ENCODE measurements at places on chromosomes 12 and 14. TPM values are rescaled to one million over a fixed set of nuclear protein-coding genes. Genes with fewer than 3 reads are reported as not detected.

GRCh38 chr12:132489078-132489601 is 811 bp upstream of the FBRSL1 start:
- peak; percentile 88 for DNase-seq

GRCh38 chr12:52139579-52140062 is 52.2 kb downstream of the KRT80 start:
- DNase-seq, result peak; percentile 66

DNA sequence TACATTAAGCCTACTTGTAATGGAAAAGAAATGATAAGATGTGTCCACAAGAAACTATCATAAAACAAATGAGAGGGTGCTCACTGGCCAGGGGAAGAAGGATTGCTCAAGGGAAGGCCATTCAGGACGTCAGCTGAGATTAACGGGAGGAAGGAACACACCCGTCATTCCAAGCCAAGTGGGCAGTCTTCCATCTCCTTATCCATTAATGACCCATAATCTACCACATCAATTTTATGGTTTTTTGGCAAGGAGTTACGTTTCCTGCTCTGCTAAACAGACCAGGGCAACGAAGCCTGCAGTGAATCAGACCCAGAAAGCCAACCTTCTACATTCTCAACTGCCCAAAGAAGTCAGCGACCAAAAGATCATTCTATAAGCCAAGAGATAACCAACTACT is 25.1 kb downstream of the PRKAB1 start:
- DNase-seq, result no peak

DNA sequence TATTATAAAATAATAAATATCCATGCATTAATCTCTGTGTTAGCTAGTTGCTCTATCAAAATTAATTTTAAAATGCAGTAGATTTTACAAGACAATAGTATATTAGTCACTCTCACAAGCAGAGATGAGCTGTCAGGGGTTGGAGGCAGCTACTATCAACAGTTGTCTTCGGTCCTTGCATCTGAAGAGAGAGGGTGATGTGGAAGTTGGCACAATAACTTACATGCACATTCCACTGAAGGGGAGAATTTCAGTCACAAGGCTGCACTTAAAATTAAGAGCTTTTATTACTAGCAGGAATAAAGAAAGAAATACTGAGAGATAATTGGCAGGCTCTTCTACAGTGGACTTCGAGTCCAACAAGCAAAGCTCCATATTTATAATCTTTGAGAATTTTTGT is 166.9 kb upstream of the DCN start:
- DNase-seq, result no peak

DNA sequence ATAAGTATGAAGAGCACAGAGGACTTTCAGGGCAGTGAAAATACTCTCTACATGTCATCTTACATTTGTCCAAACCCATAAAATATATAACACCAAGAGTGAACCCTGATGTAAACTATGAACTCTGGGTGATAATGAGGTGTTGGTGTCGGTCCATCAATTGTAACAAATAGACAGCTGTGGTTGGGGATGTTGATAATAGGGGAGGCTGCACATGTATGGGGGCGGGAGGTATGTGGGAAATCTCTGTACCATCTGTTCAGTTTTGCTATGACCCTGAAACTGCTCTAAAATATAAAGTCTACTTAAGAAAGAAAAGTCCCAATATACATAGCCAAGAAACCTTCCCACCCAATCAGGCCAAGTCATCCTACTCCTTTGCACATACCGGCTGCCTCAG is 88.5 kb downstream of the GPR135 start:
- no peak for DNase-seq

DNA sequence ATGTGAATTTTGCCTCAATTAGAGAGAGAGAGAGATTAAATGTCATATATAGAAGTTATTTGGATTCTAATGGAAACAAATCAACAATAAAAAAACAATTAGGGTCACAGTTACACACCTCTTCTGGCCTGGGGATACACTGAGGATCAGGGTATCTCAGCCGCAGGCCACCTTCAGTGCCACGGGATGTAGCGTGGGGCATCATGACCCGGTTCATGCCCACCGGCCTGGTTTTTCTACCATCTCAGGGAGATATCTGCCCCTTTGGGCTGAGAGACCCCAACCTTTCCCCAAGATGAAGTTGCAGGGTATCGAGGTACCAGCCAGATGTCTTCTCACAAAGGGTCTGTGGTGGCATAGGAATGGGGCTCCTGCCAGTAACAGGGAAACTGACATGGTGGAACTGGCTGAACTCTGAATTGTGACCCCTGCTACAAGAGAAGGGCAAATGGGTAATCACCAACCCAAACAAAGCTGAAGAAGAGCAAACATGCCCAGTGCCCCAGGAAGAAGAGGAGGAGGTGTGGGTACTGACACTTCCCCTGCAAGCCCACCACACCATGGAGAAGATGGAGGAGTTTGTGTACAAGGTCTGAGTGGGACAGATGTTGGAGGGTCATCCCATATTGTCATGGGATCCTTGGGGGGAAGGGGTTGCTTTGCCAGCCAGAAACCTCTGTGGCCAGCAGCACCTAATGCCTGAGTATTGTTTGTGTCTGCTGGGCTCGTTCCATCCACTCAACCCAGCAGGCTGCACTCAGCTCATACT is 19.5 kb downstream of the SERPINA3 start:
- DNase-seq, result no peak

GRCh38 chr12:66047411-66048021 is 83.0 kb downstream of the LLPH start:
- no peak for DNase-seq

- no peak for DNase-seq
Observed at GRCh38 chr14:51780741-51781140, 79.7 kb upstream of the GNG2 start.

DNA sequence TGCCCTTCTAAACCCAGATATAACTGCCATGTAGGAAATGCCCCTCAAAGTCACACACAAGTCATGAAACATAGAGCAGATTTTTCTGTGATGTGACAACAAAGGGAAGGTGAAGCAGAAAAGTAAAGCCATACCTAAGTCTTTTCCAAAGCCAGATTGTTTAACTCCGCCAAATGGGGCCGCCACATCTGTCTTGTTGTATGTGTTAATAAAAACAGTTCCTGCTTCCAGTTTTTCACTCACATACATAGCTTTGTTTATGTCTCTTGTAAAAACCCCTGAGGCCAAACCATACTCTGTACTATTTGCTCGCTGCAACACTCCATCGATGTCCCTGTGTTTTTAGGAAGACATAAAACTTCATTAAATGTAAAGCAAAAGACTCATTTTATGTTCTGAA is 40.3 kb downstream of the NOPCHAP1 start:
- no peak for DNase-seq

DNA sequence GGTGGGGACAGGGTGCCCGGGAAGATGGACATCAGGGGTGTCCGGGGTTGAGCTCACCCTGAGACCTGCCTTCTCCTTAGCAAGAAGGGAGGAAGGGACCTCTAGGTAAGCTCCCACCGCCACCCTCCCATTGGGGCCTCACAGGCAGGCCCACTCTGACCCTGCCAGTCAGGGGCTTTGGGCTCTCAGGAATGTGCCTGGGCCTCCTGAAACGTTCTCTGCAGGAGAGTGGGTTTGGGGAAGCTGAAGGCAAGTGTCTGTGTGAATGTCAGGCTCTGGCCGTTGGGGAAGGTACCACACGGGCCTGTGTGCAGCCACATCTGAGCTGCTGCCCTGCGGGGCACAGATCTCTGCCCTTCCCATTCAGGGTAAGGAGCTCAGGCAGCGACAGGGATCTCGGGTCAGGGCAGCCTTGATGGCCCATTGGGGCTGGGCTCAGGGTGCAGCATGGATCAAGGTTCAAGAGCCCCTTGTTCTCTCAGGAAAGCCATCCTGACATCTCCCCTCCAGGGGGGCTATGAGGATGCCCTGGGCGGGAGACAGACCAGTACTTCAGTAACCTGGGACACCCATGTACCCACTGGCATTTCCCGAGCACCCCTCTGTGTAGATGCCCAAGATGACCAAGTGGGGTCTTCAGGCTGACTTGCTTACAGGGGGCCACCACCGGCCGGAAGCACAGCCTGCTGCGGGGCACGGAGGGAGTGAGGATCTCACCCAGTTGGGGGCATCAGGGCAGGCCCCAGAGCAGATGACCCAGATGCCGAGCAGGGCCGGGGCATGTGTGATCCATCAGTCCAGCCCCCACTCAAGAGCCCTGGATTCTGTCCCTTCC is 29.7 kb downstream of the FAM222A start:
- DNase-seq, result no peak

- no peak for DNase-seq
Observed at GRCh38 chr12:20426191-20426590, 57.9 kb downstream of the PDE3A start.

DNA sequence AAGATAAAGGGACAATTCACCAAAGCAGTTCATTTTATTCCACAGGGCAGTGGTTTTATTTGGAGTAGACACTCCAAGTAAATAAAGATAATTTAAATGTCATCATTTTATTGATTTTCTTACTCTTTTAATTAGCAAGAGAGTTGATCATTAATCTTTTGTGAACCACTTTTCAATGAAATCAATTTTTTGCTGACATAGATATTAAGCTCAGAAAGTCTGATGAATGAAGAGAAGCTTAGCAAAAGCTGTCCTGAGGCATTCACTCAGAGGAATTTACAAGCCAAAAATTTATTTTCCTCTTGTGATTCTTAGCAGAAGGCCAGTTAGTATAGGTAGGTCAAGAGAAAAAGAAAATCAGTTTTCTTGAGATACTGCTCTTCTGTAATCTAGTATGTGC is 618.0 kb downstream of the CCER1 start:
- no peak for DNase-seq

DNA sequence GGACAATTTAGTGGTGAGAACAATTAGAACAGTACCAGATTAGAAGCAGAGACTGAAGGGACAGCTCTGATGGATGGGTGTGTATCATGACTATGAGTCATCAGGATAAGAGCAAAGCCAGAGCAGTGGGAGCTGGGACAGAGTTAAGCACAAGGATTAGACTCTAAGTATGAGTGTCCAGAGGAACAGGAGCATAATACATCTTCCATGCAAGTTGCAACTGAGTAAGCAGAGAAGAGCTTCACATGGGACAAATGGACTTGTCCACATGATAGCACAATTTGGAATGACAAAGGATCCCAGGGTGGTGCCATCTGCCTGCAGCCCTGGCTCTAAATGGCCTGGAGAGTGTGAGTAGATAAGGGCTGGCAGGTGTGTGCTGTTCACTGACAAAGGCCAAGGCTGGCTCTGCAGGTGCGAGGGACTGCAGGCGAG is 226.4 kb upstream of the CAND1 start:
- no peak for DNase-seq

GRCh38 chr12:76964784-76965571 is 86.2 kb upstream of the CSRP2 start:
- no peak for DNase-seq

GRCh38 chr12:49784756-49785409 is 43.3 kb downstream of the NCKAP5L start:
- DNase-seq, result no peak

DNA sequence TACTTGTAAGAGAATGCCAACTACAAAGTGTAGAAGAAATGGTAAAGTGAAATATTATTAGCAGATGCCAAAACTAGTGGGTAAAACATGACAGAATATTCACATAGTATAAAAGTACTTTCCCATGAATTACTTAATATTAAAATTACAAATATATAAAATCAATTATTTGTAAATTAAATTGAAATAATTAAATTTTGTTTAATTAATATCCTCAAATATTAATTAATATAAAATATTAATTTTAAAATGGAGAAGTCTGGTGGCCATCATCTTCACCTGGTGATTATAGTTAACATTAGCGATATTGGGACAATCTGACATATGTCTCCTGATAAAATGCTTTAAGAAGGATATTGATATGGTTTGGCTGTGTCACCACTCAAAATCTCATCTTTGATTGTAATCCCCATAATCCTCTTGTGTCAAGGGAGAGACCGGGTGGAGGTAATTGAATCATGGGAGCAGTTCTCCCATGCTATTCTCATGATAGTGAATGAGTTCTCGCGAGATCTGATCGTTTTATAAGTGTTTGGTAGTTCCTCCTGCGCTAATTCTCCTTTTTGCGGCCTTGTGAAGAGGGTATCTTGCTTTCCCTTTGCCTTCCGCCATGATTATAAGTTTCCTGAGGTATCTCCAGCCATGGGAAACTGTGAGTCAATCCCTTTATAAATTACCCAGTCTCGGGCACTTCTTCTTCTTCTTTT is 55.0 kb upstream of the SGPP1 start:
- DNase-seq, result no peak

DNA sequence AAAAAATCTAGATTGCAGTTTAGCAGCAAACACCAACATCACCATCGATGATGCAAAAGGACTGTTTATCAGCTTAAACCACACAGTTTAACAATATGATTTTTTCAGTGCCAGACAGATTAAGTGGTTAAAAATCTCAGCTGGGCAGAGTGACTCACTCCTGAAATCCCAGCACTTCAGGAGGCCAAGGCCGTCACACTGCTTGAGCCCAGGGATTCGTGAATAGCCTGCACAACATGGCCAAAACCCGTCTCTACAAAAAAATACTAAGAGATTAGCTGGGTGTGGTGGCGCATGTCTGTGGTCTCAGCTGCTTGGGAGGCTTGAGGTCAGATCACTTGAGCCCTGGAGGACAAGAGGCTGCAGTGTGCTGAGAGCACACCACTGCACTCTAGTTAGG is 8.9 kb downstream of the RSRC2 start:
- DNase-seq, result no peak

TRHDE gene
- total RNA-seq, result 4.7 TPM

TAMALIN gene
- 9.4 TPM for total RNA-seq

GALNT6 gene
- total RNA-seq, result 10.7 TPM

GLIPR1L2 gene
- total RNA-seq, result not detected

LBHD2 gene
- total RNA-seq, result not detected

ST8SIA1 gene
- 23.8 TPM for total RNA-seq

PROX2 gene
- not detected for total RNA-seq

MANSC1 gene
- 46.5 TPM for total RNA-seq

CFAP73 gene
- not detected for total RNA-seq

PMEL gene
- 4.4 TPM for total RNA-seq

PTPRR gene
- total RNA-seq, result 46.9 TPM

Measured in mucosa of descending colon (tissue), 3 donors.